ENCODE measurements at places on chromosomes 6 and 20.

GRCh38 chr6:97813889-97814567, 531.0 kb upstream of the MMS22L start:
- DNase-seq = no peak

DNA sequence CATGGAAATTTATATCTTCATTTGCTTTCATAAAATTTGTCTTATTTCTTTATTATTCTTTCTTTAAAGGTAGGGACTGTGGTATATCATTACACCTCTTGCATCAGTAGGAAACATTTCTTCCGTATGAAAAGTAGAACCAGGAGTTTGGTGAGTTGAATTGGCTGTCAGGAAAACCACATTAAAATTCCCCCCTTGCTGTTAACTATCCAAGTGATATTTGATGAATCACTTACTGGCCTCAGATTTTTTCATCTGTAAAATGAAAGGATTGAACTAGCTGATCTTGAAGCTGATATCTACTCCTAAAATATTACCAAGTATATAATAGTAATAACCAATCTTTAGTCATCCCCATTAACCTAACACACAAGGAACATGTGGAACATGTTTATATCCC, 460.9 kb downstream of the GJA1 start:
- no peak for DNase-seq

DNA sequence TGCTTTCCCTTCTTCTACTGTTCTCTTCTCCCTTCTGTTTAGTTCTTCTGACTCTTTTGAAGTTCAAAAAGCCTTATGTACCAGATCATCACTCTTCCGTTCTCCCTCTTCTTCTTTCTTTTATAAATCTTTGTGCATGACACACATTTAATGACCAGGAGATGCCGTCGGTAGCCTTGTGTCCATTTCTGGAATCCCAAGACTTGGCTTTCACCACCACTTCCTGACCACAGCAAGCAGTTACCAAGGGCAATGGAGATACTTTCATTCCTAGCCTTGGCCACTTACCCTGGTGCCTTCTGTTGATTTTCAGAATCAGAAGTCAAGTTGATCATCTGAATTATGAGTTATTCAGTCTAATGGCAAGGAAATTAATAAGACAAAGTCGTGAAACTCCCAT, 268.5 kb upstream of the QKI start:
- DNase-seq = no peak

GRCh38 chr6:159321267-159321666, 152.1 kb downstream of the FNDC1 start:
- DNase-seq = no peak

DNA sequence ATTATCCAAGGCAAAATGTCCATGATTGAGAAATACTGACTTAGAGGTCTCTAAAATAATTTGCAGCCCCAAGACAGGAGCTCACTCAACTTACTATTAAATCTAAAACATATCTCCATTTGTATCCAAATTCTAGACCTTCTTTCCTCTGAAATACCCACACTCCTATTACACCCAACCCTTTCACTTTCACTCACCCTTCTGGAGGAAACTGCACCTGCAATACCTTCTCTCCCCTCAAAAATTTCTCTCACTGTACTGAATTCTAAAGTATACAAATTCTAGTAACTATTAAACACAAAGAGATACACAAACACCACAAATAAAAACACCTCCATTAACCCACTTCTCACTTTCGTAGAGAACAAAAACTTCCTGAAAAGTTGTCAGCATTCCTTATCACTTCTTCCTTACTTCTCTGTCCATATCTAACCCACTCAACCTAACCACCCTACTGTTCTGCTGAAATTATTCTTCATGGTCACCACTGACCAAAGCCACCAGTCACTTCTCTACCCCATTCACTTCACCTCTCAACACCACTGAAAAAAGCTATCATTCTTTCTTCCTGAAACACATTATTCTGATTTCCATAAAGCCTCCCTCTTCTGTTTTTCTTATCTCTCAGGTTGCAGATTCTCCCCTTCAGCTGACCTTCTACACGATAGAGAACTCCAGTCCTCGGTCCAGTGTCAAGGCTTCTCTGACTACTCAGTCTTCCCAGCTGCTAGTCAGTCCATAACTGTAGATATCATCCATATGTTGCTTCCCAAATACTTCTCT, 12.0 kb downstream of the LMBRD1 start:
- no peak for DNase-seq

- no peak for DNase-seq
These were observed 177.8 kb downstream of the OGFRL1 start for GRCh38 chr6:71466362-71466761.

DNA sequence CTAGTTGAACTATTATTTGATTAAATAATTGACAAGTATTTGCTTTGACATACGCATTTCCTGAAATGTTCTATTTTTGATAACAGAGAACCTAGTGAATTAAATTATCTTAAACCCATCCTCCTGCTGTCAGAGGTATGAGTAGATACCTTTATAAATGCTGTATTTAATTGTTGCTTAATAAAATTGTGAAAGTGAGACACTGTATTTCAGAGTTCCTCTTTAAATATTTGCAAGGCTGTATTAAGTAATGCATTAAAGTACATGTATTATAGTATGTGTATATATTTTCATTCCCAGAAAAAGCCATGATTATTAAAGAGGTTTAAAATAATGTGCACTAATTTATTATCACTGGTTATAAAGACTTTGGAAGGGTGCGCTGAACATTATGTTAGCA, 483.8 kb downstream of the TFAP2B start:
- DNase-seq = peak; percentile 7

DNA sequence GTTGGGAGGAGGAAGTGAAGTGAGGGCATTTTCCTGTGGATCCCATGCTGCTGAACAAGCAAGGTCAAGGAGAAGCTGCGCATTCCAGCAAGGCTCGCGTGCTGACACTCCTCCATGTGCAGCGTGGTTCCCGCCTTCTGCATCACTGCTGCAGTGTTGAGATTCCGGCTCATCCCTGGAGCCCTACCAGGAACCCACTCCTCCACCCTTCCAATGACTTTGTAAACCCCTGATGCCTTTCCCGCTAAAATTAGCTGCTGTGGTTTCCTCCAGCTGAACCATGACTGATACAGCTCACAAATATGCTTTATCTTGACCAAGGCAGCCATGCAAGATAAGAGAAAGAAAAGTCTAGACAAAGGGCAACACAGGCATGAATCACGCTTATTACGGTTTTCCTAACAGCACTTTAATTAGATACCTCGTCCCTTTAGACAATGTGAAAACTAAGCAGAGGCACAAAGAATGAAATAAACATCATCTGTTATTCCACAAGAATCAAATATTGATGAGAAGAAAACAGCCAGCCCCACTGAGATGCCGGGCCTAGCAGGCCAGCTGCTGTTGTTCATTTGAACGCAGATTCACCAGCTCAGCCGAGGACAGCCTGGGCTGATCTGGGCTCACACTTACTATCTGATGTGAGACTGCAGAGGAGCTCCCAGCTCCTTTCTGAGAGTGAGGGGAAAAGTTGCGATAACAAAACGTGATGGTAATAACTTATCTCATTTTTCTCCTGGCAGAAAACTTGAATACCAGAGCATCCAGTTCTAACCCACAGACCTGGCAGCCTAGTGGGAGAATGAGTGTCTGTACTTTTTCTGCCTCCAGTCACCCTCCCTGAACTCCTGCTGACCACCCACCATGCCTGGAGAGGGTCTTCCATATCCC, 14.2 kb upstream of the BNIP5 start:
- no peak for DNase-seq

GRCh38 chr6:100663219-100663863, 198.6 kb upstream of the SIM1 start:
- DNase-seq = no peak

DNA sequence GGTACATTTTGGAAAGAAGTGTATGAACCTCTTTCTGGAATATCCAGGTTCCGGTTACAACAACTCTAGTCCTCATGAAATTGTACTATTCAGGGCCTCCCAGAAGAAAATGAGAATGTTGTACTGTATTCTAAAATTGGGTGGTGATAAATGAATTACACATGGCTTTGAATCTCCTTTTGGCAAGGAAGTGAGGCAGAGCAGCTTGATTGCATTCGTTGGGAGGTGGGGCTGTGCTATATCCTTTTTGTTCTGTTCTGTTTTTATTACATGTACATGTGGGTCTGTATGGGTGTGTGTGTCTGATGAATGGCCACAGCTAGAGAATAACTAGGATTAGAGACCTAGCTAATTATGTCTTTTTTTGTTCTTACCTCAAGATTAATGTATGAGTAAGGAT, 37.8 kb upstream of the SNRPB2 start:
- DNase-seq = no peak

GRCh38 chr6:22928775-22929174, 359.4 kb downstream of the HDGFL1 start:
- no peak for DNase-seq

- DNase-seq = no peak
These were observed 4.8 kb downstream of the SLC32A1 start for GRCh38 chr20:38728911-38729642.

GRCh38 chr6:30234356-30234755, 21.1 kb upstream of the TRIM26 start:
- DNase-seq = peak; percentile 23

Measured in AML-193 (cell line).